ENCODE measurements at places on chromosomes 3 and 15.

DNA sequence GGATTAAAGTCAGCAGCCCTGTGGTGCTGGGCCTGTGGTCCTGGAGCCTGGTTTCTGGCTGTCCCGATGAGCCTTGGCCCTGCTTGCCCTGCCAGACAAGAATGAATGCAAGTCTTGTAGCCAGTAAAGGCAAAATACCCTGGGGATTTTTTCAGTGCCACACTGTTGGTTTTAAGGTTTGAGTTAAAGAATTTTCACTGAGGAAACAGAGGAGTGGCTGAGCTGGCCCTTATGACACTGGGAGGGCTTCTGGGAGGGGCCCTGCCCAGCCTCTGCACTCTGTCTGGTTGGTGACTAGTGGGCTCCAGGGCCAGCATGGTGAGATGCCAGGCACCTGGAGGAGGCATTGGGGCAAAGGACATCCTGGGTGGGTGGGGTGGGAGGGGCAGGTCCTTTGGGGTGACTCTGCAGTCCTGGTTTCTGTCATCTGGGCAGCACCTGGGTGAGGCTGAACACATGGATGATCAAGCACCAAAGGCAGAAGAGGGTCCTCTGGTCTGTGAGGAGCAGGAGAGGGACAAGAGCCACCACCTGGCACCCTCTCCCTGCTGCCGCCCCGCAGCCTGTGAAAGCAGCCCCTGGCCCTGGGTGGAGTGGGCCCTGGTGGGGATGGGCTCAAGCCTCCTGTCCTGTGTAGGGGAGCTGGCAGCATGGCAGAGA, 12.5 kb upstream of the PLA2G4E start:
- no peak for DNase-seq

GRCh38 chr3:89447243-89447642, 339.8 kb downstream of the EPHA3 start:
- no peak for DNase-seq

- DNase-seq, result no peak
These were observed 17.2 kb upstream of the TCAIM start for GRCh38 chr3:44321335-44321734.

DNA sequence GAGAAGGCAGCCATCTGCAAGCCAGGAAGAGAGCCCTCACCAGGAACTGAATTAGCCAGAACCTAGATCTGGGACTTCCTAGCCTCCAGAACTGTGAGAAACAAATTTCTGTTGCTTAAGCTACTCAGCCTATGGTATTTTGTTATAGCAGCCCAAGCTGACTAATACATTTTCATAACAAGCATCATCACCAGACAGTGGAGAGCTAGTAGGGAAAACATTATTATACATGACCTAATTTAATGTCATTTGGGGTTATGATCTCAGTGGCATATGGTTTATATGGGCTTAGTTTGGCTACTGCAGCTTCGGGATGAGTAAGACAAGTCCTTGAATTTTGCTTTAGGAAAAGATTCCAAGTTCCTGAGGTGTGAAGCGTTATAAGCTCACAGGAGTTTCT, 35.6 kb downstream of the LNP1 start:
- no peak for DNase-seq

GRCh38 chr15:86885616-86886015, 805.9 kb downstream of the AGBL1 start:
- DNase-seq, result no peak

DNA sequence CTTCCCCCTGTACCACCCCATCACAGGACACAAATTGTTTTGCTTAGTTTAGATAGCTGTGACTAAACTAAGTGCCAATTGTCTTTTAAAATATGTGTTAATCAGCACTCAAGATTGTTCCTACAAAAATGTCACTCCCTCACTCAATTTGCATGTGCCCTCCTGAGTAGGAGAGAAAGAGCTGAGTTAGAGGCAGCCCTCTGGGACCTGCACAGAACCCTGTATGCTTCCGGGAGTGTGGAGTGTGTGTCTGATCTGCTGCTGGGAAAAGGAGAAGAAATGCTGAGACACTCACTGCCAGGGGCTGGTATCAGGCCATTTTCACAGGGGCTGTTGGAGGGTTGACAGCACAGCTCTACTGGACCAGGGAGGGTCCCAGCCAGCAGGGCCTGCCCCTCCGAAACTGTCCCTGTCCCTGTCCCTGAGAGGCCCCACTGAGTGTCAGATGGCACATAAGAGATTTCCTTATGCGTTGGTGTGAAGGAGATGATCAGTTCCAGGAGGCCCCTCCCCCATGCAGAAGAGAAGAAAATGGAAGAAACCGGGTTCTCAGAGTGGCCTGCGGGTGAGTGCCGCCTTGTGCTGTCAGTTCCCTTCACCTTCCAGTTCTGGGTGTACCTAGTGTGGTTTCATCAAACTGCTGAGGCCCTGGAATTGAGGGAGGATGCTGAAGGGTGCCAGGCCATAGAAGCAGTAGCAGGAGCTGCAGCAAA, 3.9 kb upstream of the B3GNT5 start:
- no peak for DNase-seq

- DNase-seq, result no peak
These were observed 44.6 kb upstream of the LRRC58 start for GRCh38 chr3:120393761-120394160.

DNA sequence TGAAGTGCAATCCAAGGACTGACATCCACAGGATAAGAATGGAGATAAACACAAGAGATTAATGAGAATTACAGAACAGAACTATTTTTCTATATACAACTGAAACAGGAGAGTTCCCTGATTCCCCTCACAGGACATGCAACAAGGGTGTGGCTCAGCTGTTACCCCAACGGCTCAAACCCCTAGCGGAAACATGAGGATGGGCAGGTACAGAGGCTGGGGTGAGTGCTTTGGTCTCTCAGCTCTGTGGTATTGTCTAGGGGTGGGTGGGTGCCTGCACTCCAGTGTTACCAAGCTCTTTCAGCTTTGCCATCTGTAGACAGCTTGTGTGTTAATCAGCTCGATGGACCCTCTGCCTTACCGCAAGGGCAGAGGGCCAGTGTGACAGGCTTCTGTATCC, 17.8 kb upstream of the LRIG1 start:
- no peak for DNase-seq

DNA sequence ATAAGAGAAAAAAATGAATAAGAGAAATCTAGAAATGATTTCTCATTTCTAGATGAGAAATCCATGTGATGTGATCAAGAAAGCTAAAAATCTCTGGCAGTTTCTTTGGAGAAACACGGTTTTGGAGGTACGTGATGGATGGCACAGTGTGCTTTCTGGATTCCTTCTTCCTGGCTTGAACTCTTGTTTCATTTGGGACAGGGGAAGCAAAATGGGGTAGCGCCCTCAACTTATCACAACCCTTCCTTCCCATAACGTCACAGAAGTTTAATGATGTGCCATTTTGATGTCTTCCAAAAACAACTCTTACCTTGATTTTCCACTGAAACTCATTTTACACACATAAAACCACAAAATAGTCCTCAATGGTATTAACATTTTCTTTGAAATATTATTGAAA, 1037.3 kb downstream of the ROBO2 start:
- DNase-seq, result no peak

DNA sequence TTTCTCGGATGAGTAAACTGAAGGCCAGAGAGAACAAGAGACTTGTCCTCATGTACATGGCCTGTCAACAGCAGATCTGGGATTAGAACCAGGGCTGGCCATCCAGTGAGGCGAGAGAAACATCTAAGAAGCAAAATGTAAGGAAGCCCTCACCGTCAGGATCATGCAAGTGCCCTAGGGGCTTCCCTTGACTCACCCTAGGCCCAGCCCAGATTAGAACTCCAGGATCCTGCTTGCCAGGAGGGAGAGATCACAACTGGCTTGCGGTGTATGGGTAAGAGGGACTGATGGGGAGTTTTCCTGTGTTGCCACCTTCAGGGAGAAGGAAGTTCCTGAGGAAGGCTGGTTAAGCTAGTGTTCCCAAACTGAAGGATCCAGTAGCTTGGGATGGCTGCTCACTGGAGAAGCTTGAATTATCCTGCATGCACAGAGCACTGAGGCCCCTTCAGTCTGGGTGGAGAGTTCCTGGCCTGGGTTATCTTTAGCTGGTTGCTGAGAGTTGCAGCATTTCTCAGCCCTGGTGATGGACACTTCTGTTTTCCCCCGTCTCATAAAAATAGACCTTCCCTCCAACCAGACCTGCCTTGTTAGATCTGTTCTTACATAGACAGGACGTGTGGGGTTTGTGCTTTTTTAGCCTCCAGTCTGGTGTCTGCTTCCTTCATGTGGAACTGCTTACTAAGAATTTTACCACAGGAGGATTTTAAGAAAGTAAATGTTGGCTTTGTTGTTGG, 28.2 kb upstream of the XIRP1 start:
- DNase-seq, result no peak

GRCh38 chr3:139728414-139728813, 50.6 kb upstream of the NMNAT3 start:
- DNase-seq, result no peak

GRCh38 chr15:43094416-43095030, 11.3 kb downstream of the UBR1 start:
- no peak for DNase-seq

Measured in NCI-H1694 (cell line).